NCI-H1105 treated with DMSO at 0.1 percent for 48 hours (cell line): ENCODE measurements at places on chromosomes 12 and 14.

DNA sequence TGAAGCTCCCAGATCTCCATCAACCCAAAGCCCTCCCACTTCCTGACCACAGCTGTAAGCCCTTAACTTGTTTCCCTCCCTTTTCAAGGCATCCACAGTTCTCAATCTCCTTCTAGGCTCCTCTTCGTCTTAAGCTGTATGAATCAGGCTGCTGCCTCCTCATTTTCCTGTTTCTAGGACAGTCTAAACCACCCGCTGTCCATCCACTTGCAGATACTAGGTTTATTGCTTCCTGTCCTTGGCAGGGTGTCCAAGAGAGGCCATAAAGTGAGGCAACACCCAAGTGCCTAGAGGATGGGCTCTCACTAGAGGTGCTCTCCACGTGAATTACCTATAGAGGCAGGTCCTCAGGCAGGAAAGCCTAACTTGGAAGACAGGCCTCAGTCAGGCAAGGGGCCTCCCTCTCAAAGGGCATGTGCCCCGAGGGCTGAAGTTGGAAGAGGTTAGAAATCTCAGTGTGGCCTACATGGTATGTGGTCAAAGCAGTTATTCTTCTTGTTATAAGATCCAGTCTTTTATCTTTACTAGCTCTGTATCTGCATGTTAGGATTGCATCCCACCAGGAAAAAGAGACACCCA is 8.8 kb upstream of the TMEM106C start:
- DNase-seq, result no peak

GRCh38 chr12:93603762-93604161 is 31.3 kb downstream of the SOCS2 start:
- DNase-seq, result no peak

DNA sequence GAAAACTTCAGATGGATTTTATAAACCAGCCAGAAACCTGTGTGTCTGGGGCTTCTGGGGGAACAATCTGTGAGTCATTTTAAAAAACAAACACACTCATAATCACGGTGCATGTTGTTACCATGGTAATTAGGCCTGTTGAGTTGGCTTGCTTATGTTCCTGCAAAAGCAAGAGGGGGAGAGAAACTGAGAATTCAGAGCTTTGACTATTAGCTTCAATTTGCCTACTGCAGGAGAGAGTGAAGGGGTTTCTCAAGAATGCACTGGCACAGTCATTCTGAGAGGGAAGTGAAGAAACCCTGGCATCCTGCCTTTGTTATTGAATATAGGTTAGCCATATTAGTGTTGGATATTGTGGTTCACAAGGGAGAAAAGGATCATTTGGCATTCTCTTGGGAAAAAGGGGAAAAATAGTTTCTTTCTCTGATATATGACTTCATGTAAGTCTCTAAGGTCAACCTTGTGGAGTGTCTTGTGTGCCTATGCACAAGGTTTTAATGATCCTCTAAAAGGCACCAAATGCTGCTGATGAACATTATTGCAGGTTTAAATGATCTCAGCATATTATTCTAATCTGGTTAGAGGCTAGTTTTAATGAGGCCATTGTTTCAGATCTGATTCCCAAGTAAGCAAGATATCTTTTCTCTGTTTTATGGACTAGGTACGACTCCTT is 12.9 kb downstream of the GNG2 start:
- peak; percentile 97 for DNase-seq

DNA sequence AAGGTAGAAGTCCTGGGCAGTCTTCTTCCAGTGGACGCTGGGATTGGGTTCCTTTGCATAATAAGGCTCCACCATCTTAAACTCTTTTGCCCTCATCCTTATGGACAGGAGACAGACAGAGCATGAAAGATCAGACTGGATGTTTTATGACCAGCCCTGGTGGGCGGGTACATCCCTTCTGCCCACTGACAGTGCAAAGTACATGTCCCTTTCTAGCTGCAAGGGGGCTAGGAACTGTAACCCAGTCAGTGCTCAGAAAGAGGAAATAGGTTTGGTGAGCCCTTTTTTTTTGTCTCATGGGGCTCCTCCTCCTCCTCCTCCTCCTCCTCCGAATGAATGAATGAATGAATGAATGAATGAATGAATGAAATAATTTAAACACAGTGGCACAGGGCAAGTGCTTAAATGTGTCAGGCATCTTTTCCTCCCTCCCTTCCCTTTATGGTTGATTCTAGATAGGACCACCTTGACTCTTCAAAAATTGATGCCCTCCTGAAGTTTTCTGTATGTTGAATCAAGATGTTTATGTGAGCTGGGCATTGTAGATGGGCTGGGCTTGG is 36.4 kb upstream of the HNF1A start:
- DNase-seq, result no peak

GRCh38 chr12:104622928-104623327 is 166.2 kb downstream of the CHST11 start:
- DNase-seq, result no peak

- no peak for DNase-seq
Observed at GRCh38 chr14:96624661-96625425, 122.7 kb downstream of the PAPOLA start.

DNA sequence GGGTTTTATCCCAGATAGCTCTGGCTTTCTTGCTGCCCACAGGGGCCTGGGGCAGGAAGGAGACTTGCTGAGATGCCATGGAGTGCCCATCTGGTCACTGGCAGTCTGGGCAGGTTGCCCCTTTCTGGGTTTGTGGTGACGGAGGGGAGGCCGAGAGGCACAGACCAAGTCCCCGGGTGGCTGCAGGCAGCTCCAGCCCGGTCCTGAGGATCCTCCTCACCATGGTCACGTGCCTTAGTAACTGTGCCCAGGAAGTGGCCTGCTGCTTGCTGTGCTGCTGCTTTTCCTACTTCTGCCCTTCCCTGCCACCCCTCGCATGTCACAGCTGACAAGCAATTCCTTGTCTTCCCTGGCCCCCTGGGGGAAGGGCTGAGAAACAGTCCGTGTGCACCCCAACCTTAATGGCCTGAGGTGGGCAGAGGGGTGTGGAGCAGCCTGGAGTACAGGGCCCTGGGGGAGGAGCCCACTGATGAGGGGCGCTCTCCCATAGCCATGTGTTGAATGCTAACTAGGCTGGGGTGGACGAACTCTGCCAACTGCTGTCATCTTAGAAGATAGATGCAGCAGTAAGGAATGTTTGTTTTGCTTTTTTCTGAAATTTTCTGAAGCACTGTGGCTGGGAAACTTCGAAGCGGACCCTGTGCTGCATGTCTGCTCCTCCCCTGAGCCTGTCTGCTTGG is 54.9 kb upstream of the SRSF5 start:
- no peak for DNase-seq

DNA sequence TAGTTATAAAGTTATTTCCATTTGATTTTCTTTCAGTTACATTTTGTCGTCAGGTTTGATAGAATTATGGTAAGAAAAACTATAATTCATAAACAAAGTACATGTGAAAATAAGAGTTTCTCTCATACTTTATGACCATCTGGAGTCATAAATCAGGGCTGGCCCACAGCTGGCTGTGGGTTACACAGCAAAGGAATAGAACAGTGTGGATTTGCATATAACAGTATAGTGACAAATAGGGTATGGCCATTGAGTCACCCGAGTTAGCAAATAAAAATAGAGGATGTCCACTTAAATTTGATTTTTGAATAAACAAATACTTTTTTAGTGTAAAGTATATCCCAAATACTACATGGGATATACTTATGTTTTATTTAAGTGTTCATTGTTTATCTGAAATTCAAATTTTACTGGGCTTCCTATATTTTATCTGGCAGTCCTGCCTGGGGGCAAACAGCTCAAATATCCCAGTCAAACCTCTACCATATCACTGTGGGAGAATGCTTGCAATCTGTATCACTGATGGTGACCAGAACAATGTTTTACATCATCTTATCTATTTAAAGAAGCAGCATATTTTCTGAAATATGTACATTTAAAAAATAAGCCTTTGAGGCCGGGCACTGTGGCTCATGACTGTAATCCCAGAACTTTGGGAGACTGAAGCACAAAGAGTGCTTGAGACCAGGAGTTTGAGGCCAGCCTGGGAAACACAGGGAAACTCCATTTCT is 65.5 kb downstream of the KSR2 start:
- DNase-seq, result no peak

- DNase-seq, result no peak
Observed at GRCh38 chr14:50855558-50855957, 16.3 kb upstream of the ABHD12B start.

- peak; percentile 84 for DNase-seq
Observed at GRCh38 chr12:13362260-13362841, 165.8 kb downstream of the EMP1 start.

- no peak for DNase-seq
Observed at GRCh38 chr12:53709671-53710070, 17.6 kb downstream of the CALCOCO1 start.

- DNase-seq, result no peak
Observed at GRCh38 chr12:61369241-61369910, 890.8 kb upstream of the USP15 start.

GRCh38 chr12:84507956-84508850 is 404.4 kb downstream of the SLC6A15 start:
- no peak for DNase-seq

DNA sequence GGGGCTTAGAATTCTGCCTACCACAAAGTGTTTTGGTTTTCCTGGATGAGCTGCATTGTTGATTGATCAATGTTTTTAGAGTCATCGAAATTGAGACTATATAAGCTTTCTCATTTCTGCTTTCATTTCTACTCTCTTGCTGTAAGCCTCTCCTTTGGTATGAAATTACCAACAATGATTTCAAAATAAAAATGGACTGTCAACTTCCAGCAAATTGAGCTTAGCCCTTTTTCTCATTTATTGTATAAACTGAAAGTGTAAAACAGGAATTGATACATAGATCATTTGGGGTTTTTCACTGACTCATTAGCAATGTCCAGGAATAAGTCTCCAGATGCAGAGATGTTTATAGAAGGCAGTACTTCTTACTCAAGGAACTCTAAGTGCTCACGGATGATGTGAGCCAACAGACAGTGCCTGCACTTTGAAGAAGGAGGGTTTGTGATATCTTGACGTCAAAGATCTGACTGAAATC is 20.0 kb upstream of the PCNX1 start:
- no peak for DNase-seq

- DNase-seq, result no peak
Observed at GRCh38 chr12:31369712-31370521, 44.0 kb upstream of the SINHCAF start.

DNA sequence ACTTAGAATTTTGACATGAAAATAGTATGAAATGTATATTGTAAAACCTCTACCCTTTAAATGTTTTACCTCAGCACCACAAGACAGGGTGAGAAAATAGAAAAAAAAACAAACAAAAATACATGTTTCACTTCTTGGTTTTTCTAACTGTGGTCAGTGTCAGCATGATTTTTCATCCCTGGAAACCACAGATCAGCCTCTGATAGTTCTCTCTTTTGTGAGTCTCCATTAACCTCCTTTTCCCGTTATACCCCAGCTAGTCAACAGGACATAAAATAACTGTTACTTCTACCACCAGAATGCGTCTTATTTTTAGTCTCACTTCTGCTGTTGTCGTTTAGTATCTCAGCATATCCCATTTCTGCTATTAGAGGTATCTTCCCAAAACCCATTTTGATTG is 48.3 kb upstream of the KCNMB4 start:
- DNase-seq, result no peak

DNA sequence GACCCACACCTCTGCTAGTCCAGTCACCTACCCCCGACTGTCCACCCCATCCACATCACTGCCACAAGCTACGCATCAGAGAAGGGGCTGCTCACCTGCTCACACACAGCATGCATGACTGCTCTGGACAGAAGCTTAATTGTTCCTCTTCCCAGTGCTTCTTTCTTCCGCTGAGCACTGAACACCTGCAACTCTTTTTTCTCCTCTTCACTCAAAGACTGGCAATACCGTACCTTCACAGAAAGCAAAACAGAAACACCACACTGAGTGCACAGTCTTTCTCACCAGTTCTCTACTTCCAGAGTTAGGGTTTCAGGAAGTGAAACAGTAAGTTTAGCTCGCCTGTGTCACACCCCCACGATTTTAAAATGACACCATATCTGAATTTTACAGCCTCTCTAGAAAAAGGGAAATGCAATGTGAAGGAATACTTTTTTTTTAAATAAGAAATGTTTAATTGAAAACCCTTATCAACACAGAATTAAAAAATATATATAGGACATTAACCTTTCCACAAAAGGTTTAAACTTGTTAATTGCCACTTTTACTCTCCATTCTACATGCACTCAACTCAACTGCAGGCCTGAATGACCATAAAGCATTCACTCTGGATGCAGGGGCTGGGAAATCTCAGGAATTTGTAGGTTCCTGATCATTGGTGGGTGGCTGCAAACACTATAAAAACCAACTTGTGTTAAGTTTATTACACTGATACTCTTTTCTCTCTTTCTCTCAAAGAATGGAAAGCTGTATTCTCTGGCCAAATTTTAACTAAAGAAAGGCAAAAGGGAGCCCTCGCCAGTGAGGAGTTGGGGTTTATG is 120.0 kb downstream of the PRICKLE1 start:
- DNase-seq, result no peak

GRCh38 chr12:131408484-131408883 is 302.4 kb upstream of the SFSWAP start:
- no peak for DNase-seq

DNA sequence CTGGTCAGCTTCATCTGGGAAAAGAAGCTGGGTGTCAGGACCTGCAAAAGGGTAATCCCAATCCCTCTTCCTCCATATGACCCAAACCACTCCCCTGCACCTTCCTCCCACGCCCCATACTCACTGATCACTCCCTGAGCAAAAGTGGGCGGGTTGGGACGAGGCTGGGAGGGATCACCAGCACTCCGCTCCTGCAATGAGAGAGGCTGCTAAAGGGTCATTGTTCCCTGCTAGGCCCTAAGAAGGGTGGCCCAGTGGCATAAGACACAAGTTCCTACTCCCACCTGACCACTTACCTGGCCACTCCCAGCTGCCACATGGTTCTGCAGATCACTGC is 15.7 kb upstream of the PRKAG1 start:
- DNase-seq, result no peak

GRCh38 chr12:132439333-132439904 is 50.5 kb upstream of the FBRSL1 start:
- DNase-seq, result no peak
